ENCODE measurements at places on chromosomes 3 and 15.

- no peak for DNase-seq
Measured at GRCh38 chr15:81323559-81323943, 390 bp downstream of the STARD5 start.

GRCh38 chr15:73951601-73952000 lies 25.3 kb downstream of the LOXL1 start:
- no peak for DNase-seq

DNA sequence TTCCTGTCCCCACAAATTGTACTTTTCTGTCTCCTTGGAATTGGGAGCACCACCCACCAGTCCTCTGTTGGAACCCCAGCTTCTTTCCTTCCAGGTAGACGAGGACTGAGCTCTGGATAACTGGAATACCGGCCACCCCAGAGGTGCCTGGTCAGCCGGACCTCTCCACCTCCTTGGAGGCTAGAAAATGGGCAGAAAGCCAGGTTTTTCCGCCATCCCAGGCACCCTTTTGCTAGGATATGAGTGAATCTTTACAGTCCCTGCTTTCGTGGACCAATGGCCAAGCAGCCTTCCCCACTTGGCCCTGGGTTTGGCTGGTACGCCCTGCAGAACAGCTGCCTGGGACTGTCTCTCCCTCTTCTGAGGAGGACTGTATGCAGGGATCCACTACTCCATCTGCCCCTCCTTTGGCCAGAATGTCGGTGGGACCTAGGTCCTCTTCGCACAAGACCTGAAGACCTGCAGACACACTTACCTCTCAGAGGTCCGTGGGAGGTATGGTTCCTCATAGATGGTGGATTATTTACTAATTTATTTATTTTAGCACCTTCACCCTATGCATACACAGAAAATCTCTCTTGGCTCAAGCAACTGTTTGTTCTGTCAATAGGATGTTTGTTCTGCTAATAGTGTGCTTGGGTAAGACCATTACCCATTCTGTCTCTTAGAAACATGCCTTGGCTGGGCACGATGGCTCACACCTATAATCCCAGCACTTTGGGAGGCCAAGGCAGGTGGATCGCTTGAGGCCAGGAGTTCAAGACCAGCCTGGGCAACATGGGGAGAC lies 8.6 kb upstream of the CHAC1 start:
- DNase-seq: no peak

GRCh38 chr15:58348095-58348812 lies 83.5 kb upstream of the LIPC start:
- DNase-seq: no peak

GRCh38 chr15:73572296-73572695 lies 60.9 kb downstream of the NPTN start:
- no peak for DNase-seq
